ENCODE measurements at places on chromosomes 2 and 18.

DNA sequence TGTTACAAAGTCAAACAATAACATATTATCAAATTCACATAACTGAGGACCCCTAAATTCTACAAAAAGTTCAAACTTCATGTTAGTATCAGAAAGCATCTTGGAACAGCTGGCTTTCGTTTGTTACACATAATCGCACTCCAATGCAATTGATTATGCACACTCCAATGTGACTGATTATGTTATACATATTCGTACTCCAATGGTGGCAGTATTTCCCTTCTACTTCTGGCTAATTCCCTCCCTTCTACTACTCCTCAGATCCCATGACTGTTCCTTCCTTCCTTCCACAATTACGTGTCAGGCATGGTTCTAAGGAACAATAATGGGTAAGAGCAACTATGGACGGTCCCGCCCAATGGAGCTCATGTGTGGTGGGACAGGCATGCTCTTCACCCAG lies 137.1 kb upstream of the CCDC150 start:
- DNase-seq, result no peak

- no peak for DNase-seq
These were observed 37.7 kb downstream of the SESTD1 start for GRCh38 chr2:179226961-179227259.

DNA sequence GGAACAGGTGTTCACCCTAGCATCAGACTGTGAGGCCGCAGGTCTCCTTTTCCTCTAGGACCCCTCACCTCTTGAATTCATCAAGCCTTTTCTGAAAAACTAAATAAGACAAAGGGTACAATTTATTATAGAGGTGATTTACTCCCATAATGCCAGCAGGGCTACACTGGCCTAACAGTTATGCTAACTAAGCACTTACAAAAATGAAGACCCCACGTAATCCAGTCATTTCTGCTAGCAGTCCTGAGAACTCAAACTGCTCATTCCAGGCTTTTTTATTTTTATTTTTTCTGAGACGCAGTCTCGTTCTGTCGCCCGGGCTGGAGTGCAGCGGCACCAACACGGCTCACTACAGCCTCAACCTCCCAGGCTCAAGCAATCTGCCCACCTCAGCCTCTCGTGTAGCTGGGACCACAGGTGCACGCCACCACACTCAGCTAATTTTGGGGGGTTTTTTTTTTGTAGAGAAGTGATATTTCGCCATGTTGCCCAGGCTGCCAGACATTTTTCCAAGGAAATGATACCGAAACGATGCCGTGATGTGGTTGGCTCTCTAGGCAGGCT lies 14.2 kb downstream of the CAPG start:
- DNase-seq, result no peak

- no peak for DNase-seq
These were observed 4.4 kb upstream of the RNF103 start for GRCh38 chr2:86628091-86628522.

DNA sequence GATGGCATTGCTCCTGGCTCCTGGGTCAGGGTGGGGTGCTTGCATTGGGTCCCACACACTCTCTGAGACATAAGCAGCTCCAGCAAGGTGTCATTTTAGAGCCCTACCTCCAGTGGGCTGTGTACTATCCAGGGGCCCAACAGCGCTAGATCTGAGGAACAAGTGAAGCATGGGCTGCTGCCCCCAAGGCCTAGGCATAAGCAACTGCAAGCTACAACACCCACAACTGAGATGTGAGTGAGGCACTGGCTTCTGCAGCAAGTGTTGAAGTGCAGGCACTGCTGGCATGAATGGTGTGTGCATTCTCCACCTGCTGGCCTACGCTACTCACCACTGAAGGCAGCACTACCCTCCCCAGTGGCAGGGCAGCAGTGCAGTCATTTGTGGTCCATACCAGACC lies 81.0 kb upstream of the STK39 start:
- DNase-seq, result no peak

- no peak for DNase-seq
These were observed 26.8 kb upstream of the E2F6 start for GRCh38 chr2:11492720-11493119.

- DNase-seq, result no peak
These were observed at the start of gene TCF4 for GRCh38 chr18:55588111-55588869. TCF4 (minus strand) TSS chr18:55588192; CDS start chr18:55587116, 1,076 bp downstream.

DNA sequence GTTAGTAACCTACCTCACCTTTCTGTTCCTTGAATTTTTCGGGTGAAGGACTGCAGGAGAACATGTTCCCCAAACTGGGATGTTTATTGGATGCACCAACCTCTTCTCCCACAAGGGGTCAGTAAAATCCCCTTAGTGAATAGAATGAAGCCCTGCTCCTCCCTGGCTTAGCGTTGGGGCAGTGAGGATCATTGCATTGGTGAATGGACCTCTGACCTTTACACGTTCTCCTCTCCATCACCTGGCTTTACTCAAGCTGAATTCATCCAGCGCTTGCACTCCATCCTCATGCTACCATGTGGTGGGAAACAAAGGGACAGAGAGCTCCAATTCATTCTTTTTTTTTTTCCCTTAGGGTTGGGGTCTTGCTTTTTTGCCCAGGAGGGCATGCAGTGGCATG lies 157.2 kb downstream of the MIB1 start:
- no peak for DNase-seq

GRCh38 chr18:26545335-26546123 lies 2.8 kb downstream of the KCTD1 start:
- DNase-seq, result no peak

DNA sequence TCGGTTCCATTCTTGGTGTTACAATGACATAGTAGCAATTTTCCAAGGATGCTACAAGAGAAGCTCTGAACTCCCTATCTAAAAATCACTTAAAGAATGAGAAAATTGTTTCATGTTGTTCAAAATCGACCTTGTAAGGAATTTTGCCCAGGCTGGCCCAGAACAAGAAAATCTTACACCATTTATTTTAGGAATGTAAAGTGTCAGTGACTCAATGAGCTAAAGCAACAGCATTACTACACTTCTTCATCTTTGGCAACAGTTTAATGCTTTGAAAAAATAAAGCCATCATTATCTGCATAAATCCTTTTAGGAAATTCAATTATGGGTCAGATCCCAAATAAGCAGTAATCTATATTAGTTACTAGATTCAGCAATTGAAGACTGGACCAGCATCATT lies 38.6 kb downstream of the SLC25A12 start:
- no peak for DNase-seq

DNA sequence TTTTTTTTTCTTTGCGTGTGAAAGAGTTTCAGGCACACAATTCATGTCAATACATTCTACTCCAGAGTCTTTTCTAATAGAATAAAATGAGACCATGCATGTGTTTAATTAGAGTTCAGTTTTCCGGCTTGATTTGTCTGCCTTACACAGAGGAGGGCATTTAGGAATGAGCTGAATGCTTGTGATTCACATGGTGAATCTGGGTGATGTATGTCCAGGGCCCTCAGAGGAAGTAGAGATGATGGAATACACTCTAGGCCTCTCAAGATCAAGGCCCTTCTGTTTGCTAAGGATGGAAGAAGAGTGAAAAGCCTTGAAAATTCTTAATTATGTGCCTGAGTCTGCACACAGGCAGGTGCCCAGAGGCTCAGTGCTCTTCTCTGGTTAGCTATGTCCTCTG lies 71.0 kb upstream of the CYRIA start:
- no peak for DNase-seq

DNA sequence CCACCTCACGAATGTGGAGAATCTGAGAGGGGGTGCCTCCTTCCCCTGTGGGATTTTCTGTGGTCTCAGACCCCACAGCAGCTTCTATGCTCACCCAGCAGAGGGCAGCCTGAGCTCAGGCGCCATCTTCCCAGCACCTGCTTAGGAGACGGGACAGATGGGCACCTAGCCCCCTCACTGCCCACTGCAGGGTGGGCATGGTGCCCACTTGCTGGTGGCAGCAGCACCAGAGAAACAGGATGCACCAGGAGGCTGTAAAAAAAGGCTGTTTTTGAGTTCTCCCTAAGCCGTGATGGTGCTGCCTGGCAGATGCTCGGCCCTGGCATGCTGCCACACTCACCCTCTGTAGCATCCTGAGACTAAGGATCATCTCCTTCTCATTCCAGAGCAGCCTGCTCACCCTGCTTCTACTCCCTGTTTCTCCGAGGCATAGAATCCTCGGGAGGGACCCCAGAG lies 19.1 kb upstream of the SLC20A1 start:
- peak; percentile 46 for DNase-seq

DNA sequence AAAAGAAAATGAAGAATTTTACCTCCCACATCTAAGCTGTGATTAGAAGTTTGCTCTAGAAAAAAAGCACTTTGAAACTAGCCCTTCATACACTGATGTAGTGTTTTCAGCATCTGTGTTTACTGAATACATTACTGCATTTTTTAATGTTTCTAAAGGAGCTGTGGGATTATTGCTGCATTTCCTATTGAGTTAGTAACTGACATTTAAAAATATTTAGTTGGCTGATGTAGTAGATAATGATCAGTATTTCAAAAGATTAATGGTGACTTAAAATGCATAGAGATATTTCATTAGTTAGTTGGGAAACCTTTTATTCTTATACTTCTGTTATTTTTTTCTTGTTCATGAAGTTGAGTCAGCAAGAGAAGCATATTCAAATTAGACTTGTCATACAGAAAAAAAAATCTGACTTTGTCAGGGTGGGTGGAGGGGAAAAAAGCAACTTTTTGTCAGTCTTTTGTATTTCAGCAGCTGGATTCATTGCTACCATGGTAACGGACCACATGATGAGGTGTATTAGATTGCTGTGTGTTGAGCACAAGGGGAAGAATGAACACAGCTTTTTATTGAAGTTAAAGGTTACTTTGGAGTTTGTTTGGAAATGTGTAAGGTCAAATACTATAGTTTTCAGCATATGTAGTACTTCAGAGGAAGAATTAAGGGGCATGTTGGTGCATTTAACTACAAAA lies at the start of gene DTNA:
TSS of gene DTNA (plus strand) at position 549 of the 692 bp plus-strand sequence. CDS start 45,679 bp downstream, outside the sequence.
- DNase-seq, result no peak

GRCh38 chr2:237164474-237165042 lies 78.9 kb downstream of the COPS8 start:
- no peak for DNase-seq

DNA sequence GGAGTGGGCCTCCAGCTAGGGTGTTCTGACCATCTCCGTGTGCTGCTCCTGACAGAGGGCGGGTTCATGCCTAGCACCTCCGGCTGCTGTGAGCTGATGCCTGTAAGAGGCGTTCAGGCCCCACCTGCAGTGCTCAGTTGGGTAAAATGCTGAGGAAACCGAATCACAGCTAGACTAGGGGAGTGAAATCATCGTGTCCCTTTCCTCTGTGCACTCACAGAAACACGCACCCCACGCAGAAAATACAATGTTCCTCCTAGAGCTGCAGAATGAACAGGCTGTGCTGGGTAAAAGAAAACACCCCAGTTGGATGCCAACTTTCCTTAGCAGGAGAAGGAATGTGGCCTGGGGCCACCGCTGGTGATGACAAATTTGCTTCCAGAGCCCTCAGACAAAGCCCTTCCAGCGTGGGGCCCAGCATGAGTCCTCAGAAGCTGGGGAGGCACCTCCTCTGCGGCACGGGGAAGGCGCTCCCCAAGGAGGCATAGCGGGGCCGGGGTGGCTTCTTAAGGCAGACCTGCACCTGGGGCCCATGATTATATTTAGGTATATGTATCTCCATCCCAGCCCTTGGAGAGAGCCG lies 16.3 kb upstream of the ARHGEF4 start:
- no peak for DNase-seq

DNA sequence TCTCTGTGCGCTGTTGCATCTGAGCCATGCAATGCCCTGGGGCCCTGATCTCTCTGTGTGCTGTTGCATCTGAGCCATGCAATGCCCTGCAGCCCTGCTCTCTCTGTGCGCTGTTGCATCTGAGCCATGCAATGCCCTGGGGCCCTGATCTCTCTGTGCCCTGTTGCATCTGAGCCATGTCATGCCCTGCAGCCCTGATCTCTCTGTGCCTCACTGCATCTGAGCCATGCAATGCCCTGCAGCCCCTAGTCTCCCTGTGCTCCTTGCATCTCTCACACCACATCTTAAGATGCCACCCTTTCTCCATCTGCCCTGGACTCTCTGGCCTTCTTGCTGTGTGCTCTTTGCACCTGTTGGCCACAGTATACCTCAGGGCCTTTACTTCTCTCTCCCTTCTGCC lies 56.2 kb downstream of the SOX11 start:
- no peak for DNase-seq

DNA sequence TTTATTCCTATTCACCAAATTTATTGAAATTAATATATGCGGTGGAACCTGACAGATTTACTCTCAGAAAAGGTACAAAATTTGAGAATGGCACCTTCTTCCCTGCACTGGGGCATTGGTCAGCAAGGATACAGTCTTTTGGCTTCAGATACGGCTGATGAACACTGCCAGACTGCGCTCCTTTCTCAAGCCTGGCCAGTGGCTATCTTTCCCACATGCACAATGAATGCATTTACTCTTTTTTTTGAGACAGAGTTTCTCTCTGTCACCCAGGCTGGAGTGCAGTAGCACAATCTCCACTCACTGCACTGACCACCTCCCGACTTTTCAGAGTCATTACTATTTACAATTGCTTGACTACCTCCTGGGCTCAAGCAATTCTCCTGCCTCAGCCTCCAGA lies 61.6 kb downstream of the MOB4 start:
- no peak for DNase-seq

DNA sequence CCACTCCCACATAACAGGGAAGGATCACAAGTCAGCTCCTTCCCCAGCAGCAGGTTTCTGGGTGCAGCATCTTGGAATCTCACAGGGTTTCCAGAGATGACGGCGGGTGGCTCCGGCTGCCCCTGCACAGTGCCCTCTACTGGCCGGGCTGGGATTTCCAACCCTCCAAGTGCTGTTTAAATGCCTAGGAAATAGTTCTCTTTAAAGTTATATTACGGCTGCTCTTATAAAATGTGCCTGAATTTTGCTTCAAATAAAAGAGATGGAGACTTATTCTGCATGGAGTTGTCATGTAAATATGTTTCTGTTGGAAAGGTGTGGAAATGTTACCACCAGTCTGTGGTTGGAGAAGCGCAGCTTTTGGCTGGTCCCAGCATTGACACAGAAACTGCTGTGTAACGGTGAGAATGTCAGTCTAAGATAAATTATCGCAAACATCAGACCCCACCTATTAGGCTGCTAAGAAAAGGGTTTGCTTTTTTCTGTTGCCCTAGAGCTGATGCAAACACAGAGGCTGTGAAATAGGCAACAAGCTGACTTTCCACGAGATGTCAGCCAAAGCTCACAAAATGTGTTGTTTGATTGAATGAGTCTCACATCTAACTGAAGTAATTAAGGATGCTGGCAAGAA lies 3.3 kb upstream of the HJURP start:
- peak; percentile 45 for DNase-seq

DNA sequence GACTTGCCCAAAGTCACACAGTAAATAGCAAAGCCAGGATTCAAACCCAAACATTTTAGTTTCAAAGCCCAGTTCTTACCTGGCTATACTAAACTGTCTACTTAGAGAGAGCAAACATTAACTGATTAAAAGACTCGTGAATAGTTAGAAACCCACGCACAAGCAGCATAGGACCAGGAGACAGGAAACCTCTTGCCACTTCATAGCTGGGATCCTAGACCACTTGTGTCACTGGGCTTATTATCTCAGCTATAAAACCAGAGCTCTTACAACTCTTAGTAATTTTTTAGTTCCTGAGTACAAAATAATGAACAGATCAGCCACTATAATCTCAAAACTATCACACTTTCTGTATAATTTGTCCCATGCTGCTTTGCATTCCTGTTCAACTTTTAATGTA lies 2.4 kb upstream of the AAK1 start:
- DNase-seq, result no peak
